ENCODE measurements at places on chromosomes 1 and 21. TPM values are rescaled to one million over a fixed set of nuclear protein-coding genes. Genes with fewer than 3 reads are reported as not detected.

Gene ARTN
- total RNA-seq: 0.15 TPM

Gene USP48
- total RNA-seq: 58.8 TPM

Gene OR2L2
- total RNA-seq: not detected

Gene TNFRSF4
- total RNA-seq: 154 TPM

Gene KCNA3
- total RNA-seq: 24.3 TPM

Gene RHBDL2
- not detected for total RNA-seq

Gene NTMT2
- not detected for total RNA-seq

Gene CD101
- total RNA-seq: 0.48 TPM

Gene SETDB1
- 44.0 TPM for total RNA-seq

Gene INSRR
- not detected for total RNA-seq

Gene PTPRC
- 318 TPM for total RNA-seq

Gene C1orf115
- 0.08 TPM for total RNA-seq

Gene PLA2G2F
- total RNA-seq: not detected

Gene SCMH1
- total RNA-seq: 23.6 TPM

Gene ATP6V1G3
- not detected for total RNA-seq

Gene C1orf94
- total RNA-seq: not detected

Gene TEX38
- total RNA-seq: not detected

Gene ANGPTL1
- total RNA-seq: not detected

Gene THEMIS2
- 13.3 TPM for total RNA-seq

Gene CYP4B1
- total RNA-seq: not detected

Gene DPT
- total RNA-seq: not detected

Data from activated CD8-positive, alpha-beta memory T cell treated with anti-CD3 and anti-CD28 coated beads for 36 hours (primary cell).